Cardiac fibroblast (primary cell): ENCODE measurements at places on chromosomes 6 and 20.

- DNase-seq: no peak
Measured at GRCh38 chr6:7309050-7309449, 3.9 kb downstream of the SSR1 start.

DNA sequence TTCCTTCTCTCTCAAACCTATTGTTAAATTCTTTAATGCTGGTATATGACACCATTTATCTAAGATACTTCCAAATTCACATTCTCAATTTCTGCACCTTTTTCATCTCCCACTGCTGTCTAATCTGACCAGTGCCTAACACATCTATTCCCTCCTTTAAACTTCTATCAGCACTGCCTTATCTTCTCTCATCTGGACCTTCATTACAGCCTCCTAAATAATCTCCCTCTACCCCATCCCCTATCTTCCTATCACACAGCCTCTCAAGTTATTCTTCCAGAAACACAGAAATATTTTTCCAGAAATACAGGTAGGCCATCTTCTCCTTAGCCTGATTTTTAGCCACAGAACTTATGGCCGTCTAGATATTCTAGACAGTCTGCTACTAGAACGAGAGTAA, 5.5 kb downstream of the DTNBP1 start:
- DNase-seq: no peak

- no peak for DNase-seq
Measured at GRCh38 chr6:141123049-141123448, 1009.7 kb upstream of the GJE1 start.

DNA sequence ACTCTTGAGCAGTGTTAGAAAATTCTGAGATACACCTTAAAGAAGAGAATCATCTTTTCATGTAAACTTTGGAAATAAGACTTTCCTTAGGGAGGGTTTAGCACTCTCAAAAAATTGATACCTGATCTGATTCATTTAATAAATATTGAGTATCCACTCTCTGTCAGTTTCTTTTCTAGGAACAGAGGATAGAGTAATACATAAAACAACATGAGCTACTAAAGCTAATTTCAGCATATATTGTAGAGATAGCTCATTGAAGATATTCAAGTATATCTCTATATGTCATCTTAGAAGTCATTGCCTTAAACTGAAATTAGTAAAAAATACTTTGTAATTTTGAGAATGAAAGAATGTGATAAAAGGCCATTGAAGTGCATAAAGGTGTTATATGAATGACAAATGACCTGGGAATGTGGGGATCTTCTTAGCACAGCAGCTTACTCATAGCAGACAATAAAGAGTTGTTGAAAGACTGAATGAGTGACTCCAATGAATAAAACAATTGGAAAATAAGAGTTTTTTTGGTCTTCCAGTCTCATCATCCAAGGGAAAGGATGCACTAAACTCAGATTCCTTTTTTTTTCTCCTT, 29.2 kb downstream of the RHAG start:
- no peak for DNase-seq

- no peak for DNase-seq
Measured at GRCh38 chr6:108211671-108212070, 45.8 kb downstream of the NR2E1 start.

- peak; percentile 48 for DNase-seq
Measured at GRCh38 chr6:72348926-72349325, 272.9 kb upstream of the KCNQ5 start.

DNA sequence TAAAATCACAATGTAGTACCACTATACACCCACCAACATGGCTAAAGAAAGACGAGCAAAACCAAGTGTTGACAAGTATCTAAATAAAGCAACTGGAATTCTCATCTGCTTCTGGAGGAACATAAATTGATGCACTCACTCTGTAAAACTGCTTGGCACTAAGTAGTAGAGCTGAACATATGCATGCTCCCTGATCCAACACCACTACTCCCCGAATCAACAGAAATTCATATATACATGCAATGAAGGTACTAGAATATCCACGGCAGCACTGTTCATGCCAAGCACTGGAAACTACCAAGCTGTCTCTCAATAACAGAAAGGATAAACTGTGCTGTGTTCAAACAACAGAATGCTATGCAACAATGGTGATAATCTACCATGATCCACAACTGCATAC, 219.5 kb upstream of the RIN2 start:
- no peak for DNase-seq

DNA sequence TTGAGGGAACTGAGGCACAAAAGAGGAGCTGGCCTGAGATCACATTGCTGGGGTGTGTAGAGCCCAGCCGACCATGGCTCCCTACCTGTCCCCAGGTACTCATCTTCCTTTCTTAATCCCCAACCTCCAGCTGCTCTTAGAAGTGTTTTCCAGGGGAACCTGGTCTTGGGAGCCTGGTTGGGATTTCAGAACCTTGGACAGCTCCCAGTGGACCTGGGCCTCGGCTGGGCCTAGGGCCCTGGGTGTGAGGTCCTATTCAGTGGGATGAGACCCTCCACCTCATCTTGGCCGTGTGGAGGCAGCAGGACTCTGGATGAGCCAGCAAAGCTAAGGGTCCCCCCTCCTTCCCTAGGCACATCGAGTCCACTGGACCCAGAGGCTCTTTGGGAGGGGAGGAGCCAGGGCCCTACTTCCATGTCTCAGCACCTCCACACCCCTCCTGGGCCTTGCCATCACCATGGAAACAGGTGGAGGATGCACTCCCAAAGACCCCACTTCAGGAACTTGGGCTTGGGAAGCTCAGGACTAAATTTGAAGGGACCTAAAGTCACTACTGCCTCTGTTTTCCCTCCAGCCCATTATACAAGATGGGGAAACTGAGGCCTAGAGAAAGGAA, 38.5 kb downstream of the DLGAP4 start:
- peak; percentile 62 for DNase-seq

- DNase-seq: no peak
Measured at GRCh38 chr6:20571261-20571660, 37.0 kb downstream of the CDKAL1 start.

GRCh38 chr6:39941138-39941537, 6.9 kb upstream of the MOCS1 start:
- DNase-seq: peak; percentile 68

GRCh38 chr20:24683676-24684075, 214.2 kb downstream of the SYNDIG1 start:
- no peak for DNase-seq

- no peak for DNase-seq
Measured at GRCh38 chr20:4813076-4813862, 91.6 kb downstream of the PRND start.

DNA sequence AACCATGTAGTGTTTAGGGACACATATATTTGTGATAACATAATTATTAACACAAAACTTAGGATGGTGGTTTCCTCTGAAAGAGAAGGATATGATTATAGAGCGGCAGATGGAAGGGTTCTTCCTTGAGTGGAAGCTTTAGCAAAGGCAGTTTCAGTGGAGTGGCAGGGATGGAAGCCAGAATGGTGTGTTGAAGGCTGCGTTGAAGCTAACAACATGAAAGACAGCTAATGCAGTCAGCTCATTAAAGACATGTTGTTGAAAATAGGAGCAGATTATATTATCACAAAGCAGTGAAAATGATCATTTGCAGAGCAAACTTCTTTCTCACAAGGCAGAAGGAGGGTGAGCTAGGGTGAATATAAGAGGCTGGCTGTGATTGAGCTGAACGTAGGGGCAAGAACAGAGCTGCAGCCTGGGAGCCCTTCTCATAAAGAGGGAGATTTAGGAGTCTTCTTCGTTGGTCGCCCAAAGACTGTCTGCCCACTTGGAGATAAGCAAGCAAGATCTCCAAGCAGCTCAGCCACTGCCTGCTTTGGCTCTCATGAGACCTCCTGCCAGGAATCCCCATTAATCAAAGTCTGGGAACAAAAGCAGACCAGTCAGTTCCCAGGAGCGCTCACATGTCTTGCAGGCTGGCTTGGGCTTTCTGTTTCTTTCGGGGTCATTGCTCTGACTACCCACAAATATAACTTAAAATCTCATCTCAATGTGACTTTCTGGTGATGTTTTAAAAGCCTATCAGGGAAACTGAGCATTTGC, 2.6 kb upstream of the ANKRD6 start:
- DNase-seq: no peak

GRCh38 chr6:99822741-99823512, 171.1 kb downstream of the MCHR2 start:
- DNase-seq: peak; percentile 50

DNA sequence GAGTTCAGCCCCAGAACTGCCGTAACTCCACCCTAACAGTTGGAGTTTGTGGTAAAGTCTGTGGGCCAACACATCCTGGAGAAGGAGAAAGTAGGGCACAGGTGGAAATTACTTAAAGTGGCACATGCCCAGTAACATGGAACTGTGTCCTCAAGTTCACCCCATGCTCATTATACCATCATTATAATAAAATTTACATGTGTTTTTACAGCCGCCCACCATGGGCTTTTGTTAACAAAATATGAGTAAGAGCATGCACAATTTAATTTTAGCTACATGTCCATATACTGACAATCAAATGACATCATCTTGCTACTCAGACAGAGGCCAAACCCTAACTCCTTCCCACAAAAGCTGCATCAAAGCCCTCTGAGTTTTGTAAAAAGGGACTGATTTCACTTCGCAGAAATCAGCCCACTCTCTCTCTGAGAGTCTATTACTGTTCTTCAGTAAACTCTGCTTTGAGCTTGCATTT, 17.3 kb upstream of the ELOVL4 start:
- DNase-seq: no peak

DNA sequence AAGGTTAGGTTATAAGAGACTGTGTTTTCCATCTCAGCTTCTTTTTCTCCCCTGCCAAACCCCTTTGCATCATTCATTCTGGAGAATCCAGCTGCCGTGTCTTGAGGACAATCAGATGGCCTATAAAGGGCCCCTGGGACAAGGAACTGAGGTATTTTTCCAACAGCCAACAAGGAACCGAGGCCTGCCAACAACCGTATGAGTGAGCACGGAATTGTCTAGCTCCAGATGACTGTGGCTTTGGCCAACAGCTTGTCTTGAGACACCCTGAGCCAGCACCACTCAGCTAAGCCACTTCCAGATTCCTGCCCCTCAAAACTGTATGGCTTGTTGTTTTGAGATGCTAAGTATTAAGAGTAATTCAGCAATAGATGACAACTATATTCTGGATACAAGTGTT, 433.7 kb upstream of the HSF2 start:
- DNase-seq: no peak

- peak; percentile 63 for DNase-seq
Measured at GRCh38 chr20:62819494-62820174, 2.8 kb downstream of the COL9A3 start.

- DNase-seq: no peak
Measured at GRCh38 chr6:151804585-151805285, 2.7 kb upstream of the ESR1 start.
